ENCODE measurements at places on chromosomes 5 and 9. TPM values are rescaled to one million over a fixed set of nuclear protein-coding genes. Genes with fewer than 3 reads are reported as not detected.

ARSK gene
- total RNA-seq, result 4.4 TPM

GGTA1 gene
- not detected for total RNA-seq

SLC6A3 gene
- not detected for total RNA-seq

HCN1 gene
- total RNA-seq, result not detected

BHMT gene
- total RNA-seq, result not detected

HTR1A gene
- total RNA-seq, result not detected

RANBP3L gene
- total RNA-seq, result not detected

Measured in activated CD4-positive, alpha-beta memory T cell treated with anti-CD3 and anti-CD28 coated beads, Interleukin-2, amount 10 ng/mL, durations not matched to agents 7 days and 5 days (primary cell).